ENCODE measurements at places on chromosomes 4 and X.

DNA sequence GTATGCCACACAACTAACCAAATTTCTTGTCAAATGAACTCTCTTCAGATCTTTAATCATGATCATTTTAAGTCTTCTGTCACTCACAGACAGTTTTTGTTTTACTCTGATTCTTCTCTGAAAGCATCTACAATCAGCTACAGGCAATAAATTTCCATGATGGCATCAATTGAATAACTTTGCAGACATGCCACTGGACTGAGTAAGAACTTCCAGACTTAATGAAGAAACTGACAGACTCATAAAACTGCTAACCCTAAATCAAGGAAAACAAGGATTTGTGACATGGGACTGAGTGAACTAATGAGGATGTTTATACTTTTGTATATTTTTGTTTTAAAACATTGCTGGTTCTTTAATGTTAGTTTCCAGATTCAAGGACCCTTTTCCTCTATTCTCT lies 5.5 kb upstream of the PPP1R2C start:
- DNase-seq = no peak

DNA sequence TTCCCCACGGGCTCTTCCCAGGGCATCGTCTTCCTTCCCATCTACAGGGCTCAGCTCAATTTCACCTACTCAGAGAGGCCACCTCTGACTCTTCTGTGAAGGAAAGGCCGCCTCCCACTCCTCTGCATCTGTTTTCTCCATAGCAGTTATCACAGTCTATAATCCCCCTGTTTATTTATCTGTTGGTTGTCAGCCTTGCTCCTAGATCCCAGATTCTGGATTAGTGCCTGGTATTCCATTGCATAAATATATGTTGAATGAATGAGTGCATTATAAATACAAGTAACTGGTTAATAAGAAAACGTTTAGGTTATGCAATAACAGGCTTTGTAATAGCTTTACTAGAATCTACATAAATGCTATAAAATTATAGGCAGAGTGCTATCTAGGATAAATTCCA lies 52.9 kb downstream of the NSG1 start:
- DNase-seq = no peak

GRCh38 chr4:127491571-127491970 lies 141.2 kb upstream of the INTU start:
- DNase-seq = no peak

- peak; percentile 9 for DNase-seq
Observed at GRCh38 chrX:16695079-16695676, 17.3 kb downstream of the CTPS2 start.
